Upper lobe of right lung (tissue), 1 donor: ENCODE measurements at places on chromosomes 6 and 20. TPM values are rescaled to one million over a fixed set of nuclear protein-coding genes. Genes with fewer than 3 reads are reported as not detected.

DNA sequence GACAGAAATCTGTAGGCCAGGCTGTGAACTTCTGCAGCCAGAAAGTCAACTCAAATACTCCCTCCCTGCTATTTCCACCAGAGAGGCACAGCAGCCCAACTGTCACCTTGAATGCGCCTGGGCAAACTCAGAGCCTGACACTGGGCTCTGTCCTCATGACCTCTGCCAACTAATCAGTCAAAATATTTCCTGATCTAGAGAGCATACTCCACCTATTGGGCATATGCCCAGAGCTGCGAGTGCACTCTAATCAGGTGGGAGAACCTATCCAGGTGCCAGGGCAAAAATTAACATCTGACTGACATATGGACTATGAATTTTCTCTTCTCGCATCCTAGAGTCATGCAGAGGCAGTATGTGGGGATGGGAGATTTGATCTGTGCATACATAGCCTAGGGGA is 406.3 kb upstream of the RUNX2 start:
- DNase-seq: no peak

DNA sequence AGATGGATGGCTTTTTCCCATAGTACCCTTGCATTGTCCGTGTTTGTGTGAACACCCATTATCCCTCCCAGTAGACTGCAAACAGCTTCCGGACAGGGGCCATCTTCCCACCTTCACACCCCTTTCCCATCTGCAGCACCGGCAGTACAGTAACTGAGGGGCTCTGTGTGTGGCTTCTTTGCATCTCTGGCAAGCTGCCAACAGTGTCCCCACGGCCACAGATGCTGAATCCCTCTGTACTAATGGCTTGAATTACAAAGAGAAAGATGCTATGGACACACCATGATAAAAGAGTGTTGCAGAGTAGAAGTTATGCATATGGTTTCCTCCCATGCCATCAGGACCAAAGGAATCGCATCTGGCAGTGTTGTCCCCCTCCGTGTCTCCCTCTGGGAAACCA is 101.1 kb upstream of the CDYL start:
- DNase-seq: no peak

DNA sequence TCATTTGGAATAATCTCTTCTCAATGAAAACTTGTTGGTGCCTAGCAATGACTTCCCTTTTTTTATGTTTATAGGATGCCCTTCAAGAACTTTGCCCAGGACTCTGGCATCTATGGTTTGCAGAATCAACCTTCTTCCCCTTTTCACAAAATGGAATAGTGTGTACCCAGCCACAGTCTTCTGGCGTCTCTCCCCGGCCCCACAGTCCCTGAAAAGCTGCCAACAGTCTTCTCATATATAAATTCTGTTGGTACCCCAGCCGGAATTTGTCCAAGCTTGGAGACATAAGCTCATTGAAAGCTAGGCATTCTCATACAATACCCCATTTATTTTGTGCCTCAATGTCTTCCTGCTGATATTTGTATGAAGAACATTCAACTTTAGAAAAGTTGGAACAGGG is 26.4 kb upstream of the MCM3 start:
- DNase-seq: no peak

HLA-DPA1 gene
- total RNA-seq: 491 TPM

- peak; percentile 64 for DNase-seq
Measured at GRCh38 chr6:125363039-125363823, 61.5 kb upstream of the HDDC2 start.

- no peak for DNase-seq
Measured at GRCh38 chr6:49978332-49979226, 9.2 kb upstream of the DEFB113 start.

DNA sequence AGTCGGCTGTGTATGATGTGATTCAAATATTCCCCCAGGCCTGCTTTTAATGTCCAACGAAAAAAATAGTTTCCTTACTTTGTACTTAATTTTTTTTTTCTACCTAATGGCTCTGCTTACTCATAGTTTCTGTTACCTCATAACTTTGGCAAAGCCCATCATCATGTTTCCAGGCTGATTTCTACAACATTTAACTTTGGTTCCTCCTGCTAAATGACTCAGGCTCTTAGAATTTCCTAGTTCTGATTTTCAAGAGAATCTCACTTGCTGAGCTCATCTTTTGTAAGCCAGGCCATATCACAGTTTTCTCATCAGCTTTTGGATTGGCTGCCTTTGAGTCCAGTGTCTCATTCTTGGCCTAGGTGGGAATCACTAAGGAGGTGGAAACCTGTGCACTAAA is 323.1 kb downstream of the HDGFL1 start:
- no peak for DNase-seq

- peak; percentile 77 for DNase-seq
Measured at GRCh38 chr6:26520237-26520849, 17.8 kb upstream of the HMGN4 start.

DNA sequence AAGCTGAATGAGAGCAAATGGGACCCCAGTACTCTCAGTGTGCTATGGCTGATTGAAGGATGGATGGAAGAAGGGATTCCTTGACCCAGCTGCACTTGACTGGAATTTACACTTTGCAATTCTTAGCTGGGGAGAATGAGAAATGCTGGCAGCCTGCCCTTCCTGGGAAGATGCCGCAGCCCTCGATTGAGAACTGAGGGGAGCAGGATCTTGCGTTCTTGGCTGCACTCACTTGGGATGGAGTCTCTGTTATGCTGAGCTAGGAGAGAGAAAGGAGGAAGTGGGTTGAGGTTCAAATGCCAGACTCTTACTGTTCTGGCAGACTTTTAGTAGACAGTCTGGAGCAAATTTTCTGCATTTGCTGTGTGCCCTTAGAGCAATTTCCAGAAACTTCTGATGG is 221.2 kb downstream of the FNDC1 start:
- DNase-seq: no peak

GRCh38 chr20:36205026-36205425 is 31.3 kb upstream of the AAR2 start:
- no peak for DNase-seq

- no peak for DNase-seq
Measured at GRCh38 chr6:85124472-85125354, 325.2 kb upstream of the NT5E start.

DNA sequence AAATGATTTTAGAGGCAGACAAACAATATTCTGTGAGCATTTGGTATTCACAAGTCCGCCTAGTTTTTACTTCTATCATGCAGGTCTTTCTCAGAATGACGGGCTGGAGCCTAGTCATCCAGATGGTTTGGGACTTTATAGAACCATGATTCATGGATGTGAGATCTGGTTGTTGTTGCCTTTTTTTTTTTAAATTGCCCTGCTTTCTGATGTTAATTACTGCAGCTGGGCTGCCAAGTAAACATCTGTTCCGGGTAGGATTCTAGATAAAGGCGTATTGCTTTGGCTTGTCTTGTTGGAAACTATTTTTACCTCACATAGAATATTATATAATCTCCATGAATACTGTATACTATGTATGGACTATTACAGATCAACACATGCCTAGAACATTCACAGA is 58.1 kb downstream of the RNF217 start:
- no peak for DNase-seq

DNA sequence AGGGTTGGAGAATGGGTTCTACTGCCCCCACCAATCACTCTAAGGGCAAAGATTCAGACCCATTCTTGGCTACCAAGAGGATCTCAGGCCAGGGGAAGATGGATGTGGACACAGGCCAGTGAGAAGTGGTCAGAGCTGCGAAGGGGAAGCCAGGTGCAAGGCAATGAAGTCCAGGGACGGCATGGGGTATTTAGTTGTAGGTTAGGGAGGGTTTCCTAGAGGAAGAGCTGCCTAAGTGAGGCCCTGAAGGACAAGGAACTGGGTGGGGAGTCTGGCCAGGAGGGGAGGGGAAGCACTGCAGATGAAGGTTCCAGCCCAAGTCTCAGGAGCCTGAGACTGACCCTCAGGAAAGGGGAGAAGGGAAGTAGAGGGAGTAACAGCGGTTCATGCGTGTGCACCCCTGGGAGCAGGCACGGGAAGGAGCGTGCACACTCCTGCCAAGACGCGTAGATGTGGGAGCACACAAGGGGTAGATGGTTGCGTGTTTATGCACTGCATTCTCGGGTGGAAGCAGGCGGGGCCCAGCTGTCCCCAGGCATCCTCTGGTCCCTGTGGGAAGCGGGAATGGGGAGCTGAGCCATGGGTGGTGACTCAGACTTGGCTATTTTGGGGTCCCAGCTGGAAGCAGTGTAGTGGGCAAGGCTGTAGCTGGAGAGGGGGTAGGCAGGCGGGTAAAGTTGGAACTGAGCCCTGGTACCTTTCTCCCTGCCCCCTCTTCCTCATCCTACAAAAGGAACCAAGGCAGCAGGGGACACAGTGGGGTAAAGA is 3.3 kb downstream of the ACTL10 start:
- no peak for DNase-seq

PSMG4 gene
- 16.9 TPM for total RNA-seq

GTSF1L gene
- total RNA-seq: not detected

DNA sequence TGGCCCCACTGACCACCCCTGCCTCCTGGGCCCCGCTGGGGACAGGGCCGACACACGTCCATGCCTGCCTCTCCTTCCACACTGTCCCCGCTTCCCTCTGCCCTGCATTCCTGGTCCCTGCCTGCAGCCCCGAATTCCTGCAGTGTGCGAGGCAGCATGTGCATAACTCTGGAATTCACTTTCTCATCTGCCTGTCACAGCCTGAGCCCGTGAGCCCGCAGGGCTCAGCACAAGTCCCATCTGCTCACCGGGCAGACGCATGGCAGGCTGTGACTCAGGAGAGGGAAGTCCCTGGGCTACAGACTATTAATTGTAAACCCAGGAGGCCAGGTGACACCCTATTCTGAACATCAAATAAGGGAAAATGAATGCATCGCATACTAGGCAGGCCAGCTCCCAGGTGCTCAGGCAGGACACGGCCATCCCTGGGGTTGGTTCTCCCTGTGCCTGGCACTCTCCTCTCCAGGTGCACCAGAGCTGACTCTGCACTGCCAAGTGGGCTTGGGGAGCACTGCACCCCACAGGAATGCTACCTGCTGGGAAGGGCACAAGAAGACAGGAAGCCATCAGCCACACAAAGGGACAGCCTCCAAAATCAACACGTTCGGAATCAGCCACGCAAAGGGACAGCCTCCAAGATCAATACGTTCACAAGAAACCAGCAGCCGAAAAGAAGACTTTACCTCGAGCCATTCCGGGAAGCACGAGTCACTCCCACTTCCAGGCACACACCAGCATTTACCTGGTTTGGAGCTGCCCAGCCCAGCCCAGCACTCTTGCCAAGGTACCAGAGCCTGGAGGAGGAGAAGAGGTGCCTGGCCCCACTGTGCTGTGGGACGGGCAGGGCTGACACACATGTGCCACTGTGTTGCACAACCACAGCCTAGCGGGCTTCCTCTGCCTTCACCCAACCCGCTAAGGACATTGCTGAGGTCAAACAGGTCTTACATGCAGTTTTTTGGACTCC is 65.9 kb downstream of the DLL1 start:
- peak; percentile 66 for DNase-seq

DNA sequence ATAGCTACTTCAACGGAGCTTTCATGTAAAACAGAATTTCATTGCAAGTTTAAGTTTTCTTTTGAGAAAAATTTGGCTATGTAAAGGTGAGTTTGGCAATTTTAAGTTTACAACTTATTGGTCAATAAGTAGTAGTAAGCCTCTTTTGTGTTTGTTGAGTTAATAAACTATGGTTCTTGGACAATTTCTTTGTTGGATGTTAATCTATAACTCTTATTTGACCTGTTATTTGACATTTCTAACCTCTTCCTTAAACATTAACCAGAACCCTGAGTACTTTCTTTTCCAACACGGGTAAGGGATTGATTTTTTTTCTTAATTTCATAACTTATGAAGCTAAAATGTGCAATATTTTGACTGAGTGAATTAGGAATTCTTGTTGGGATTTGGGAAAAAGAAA is 354.4 kb downstream of the PRKN start:
- no peak for DNase-seq
